ENCODE measurements at places on chromosomes 16 and 17.

DNA sequence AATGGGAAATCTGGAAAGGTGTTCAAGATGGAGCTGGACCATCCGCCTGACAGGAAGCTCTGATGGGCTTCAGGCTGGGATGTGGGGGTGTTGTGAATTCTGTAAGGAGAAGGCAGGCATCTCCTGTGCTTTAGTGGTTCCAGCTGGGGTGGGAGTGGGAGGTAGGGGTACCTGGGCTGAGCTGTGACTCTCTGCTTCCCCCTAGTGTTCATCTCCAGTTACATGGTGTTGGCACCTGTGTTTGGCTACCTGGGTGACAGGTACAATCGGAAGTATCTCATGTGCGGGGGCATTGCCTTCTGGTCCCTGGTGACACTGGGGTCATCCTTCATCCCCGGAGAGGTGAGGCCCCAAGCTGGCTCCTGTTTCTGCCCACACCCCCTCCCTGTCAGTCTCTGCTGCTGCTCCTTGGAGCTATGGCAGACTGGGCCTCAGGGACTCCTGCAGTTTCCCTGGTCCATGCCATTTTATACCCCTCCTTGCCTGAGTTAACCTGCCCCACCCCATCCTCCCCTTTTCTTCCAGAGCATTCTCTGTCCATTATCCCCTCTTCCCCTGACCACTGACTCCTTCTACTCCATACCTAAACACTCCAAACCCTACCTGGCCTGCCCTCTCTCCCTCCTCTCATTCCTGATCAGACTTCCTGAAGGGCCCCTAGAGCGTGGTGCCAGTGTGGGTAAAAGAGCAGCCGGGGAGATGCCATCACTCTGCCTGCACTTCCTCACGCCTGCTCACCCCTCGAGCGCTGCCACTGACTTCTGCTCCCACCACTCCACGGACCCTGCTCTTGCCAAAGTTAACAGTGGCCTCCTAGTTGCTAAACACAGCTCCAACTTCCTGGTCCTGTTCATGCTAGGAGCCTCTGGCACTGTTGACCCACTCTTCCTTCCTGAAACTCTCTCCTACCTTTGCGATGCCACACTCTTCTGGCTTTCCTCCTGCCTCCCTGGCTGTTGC lies 3.4 kb downstream of the SPNS1 start:
- no peak for DNase-seq

GRCh38 chr17:19003543-19004420 lies 782 bp downstream of the FAM83G start:
- DNase-seq: peak; percentile 81

- no peak for DNase-seq
Measured at GRCh38 chr17:48002266-48002915, 31.5 kb downstream of the CDK5RAP3 start.

DNA sequence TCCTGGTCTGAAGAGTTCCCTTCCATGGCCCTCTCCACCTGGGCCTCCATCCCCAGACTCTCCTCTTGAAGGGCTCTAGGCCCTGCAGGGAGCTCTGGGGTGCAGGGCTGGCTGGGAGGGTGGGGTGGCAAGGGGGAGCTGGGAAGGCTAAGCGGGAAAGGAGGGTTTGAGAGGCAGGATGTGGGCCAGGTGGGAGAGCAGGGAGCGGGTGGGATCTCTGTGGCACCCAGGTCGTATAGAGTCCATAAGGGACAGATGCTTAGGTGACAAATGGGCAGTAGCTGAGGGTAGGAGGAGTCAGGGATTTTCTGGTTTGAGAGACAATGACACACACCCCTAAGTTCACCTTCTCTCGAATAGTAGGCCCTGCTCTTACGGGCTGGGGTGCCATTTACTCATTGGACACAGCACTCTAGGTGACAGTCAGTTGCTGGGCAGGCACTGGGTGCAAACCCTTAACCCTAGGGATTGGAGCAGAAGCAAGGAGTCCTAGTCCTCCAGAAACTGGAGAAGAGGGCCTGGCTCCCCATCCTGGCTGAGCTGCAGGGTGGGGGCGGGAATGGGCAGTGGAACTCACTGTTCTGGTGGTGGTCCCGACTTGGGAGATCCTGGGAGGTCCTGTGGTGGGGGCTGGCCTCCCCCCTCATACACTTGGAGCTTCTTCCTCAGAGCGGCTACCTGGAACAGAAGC lies 15.3 kb downstream of the KIF18B start:
- no peak for DNase-seq

- peak; percentile 68 for DNase-seq
Measured at GRCh38 chr16:10971560-10971961, 27.2 kb downstream of the CLEC16A start.

DNA sequence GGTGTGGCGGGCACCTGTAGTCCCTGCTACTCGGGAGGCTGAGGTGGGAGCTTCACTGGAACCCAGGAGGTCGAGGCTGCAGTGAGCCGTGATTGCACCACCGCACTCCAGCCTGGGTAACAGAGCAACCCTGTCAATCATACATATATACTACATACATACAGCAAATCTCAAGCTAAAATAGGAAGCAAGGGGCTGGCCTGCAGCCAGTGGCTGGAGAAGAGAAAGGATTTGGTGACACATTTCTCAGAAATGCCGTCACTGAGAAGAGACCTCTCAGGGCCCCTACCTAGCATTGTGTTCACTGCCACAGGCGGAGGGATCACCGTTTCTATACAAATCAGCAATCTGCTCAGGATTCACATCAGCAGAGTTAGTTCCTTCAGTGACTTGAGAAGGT lies 16.9 kb downstream of the NARF start:
- DNase-seq: no peak

DNA sequence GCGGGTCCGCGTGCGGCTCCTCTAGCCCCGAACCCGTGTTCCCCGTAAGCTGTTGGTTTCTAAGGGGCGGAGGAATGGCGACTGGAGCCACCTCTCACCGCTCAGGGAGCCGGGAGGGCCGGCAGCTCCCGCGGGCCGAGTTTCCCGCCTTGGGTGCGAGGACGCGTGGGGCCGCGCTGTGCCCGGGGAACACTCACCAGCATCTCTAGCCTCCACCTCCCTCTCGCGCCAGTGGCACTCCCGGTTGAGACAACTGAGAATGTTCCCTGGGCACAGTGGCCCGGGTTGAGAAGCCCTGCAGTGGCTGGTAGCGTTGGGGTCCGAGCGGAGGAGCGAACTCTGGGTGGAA lies 560 bp downstream of the TELO2 start:
- DNase-seq: no peak

DNA sequence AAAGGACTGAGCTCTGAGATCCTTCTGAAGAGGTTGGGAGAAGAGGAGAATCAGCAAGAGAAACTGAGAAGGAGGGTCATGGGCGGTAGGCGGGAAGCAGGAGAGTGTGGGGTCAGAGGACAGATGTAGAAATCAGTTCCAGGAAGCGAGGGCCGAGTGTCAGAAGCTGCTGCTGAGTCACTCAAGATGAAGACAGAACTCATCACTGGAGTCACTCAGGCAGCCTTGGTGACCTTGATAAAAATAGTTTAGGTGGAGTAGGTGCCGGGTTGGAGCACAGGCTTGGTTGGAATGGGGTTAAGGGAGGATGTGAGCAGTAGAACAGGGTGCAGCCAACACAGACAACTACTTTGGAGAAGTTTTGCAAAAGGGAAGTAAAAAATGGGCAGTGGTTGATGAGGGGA lies 6.1 kb upstream of the ITGAM start:
- peak; percentile 63 for DNase-seq

GRCh38 chr16:84044118-84044488 lies 1.5 kb upstream of the SLC38A8 start:
- no peak for DNase-seq

Measured in activated CD8-positive, alpha-beta memory T cell treated with anti-CD3 and anti-CD28 coated beads for 24 hours (primary cell).